Dermis microvascular lymphatic vessel endothelial cell (primary cell): ENCODE measurements at places on chromosomes 1 and 21. TPM values are rescaled to one million over a fixed set of nuclear protein-coding genes. Genes with fewer than 3 reads are reported as not detected.
A peak's percentile ranks its signal among the peaks of the same experiment; 100 is the strongest.

The SMPDL3B gene
- total RNA-seq, result 0.26 and 0.89 TPM in 2 replicates

The PLPPR5 gene
- not detected in 2 replicates for total RNA-seq

The CASQ2 gene
- total RNA-seq, result not detected in 2 replicates

GRCh38 chr1:18041685-18042355, 65.8 kb upstream of the IGSF21 start:
- DNase-seq, result no peak

The PIK3C2B gene
- 11.7 and 20.5 TPM in 2 replicates for total RNA-seq

- peak; percentile 75 for DNase-seq
Observed at GRCh38 chr1:2381741-2382620, 9.4 kb downstream of the MORN1 start.

DNA sequence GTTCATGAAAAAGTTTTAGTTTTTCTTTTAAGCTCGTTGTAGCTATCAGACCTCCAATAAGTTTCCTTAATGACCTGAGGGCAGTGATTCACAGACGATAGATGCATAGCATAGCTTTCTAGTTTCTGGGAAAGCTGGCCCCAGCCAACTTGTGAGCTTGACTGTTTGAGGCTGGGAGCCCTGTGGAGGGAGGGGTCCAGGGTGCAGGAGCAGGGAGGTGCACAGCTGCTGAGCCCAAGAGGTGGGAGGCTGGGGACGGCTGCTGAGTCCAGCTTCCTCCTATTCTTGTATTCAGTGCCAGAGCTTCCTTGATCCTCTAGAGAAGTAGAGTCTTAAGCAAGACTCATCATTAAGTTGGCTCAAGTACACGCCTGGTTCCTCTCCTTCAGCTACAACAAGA, 11.0 kb upstream of the AVPR1B start:
- no peak for DNase-seq

DNA sequence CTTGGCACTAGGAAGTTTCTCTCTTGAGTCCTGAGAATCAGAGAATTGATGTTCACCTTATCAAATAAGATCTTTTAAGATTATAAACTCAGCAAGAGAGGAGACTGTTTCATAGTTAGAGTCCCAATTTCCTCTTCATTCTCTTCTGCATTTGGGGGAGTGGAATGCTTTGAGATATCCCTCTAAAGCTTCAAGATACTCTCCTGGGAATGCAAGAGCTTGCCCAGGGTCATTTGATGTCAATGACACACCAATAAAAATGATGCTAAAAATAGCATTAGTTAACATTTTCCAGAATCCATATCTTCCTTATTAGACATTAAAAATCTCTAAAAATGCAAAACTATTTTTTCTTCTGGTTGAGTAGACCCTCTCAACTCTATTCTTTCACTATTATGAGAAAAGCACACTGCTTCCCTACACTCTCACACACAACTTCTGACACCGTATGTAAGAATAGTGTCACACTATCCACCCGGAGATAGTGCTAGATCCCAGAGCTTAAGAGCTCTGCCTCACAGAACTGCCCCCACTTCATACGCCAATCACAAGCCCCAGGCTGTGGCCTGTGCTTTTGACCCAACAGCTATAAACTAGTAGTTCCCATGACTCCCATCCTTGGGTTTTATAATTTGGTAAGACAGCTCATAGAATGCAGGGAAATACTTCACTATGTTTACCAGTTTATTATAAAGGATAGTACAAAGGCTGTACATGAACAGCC, 399.9 kb upstream of the RUNX1 start:
- no peak for DNase-seq

- DNase-seq, result no peak
Observed at GRCh38 chr1:153001382-153001781, at the start of gene SPRR3. Gene SPRR3 (plus strand): TSS chr1:153001749. CDS start chr1:153003021, 1,272 bp downstream.

GRCh38 chr1:48028218-48029069, 31.3 kb upstream of the TRABD2B start:
- DNase-seq, result no peak

- DNase-seq, result no peak
Observed at GRCh38 chr1:218182455-218182854, 102.6 kb upstream of the RRP15 start.

The AMY1C gene
- total RNA-seq, result not detected in 2 replicates

The NECTIN4 gene
- total RNA-seq, result under 0.01 and 0.26 TPM in 2 replicates

The ZFP69B gene
- 0.77 and 0.89 TPM in 2 replicates for total RNA-seq

GRCh38 chr1:26723013-26723991, 27.5 kb downstream of the ARID1A start:
- DNase-seq, result peak; percentile 99

GRCh38 chr1:31843506-31843905, 27.7 kb upstream of the SPOCD1 start:
- DNase-seq, result no peak

The TMEM269 gene
- total RNA-seq, result under 0.01 TPM in 1 of 2 replicates, not detected in the other

The TNFRSF1B gene
- total RNA-seq, result 12.4 and 14.8 TPM in 2 replicates

- no peak for DNase-seq
Observed at GRCh38 chr21:16676391-16676790, 836.5 kb upstream of the CXADR start.

GRCh38 chr1:227929751-227930472, 17.8 kb downstream of the WNT9A start:
- DNase-seq, result no peak

The SYPL2 gene
- total RNA-seq, result under 0.01 TPM in 1 of 2 replicates, not detected in the other

DNA sequence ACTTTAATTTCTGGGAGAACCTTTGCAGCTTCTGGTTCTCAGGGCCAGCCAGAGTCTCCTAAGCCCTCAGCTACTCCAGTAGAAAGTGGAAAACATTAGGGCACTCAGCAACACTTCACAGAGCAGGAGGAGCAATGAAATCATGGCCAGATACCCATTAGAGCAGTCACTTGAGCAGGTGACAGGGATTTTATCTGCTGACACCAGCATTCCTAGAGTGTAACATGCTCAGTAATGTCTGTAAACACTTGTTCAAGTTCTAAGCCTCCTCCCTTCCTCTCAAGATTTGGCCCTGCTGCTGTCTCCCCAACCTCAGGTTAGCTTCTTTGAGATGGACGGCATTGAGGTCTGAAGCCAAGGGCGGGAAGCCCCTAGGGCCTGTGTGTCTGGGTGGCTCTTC, 218.0 kb downstream of the GRIK3 start:
- DNase-seq, result no peak

- no peak for DNase-seq
Observed at GRCh38 chr1:86448670-86449069, 20.1 kb upstream of the CLCA1 start.

DNA sequence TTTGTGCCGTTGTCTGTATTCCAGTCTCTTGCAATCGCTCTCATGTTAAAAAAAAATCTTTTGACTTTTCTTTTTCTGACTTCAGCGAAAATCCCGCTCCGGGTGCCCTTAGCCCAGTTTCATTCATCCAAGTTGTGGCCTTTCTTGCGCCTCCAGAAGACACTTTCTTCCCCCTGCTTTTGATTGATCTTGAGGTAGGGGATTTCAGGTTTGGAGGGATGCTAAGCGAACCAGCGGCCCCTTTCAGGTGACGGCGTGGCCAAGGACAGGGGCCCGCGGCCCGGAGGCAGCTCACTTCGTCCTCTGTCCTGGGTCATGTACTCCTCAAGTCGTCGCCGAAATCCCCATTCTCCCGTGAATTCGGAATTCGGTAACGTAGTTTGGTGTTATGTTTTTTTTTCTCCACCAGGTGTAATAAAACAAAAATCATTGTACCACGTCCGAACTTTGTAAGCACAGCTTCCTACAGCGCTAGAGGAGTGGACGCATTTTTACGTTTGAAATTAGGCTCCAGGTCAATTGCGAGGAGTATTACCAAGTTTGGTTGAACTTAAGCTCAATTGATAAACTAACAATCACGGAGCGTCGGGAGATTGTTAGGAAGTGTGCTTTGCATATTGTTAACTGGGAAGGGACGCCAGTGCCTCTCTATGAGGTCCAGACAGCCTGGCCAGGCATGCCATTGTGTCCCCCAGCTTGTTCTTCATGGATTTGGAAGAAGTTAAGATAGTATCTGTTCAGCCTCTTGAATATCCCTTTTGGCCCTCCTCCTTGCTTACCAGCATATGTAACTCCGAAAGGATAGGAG, 1.1 kb downstream of the MRPS6 start:
- DNase-seq, result peak; percentile 17

GRCh38 chr1:158112994-158113758, 67.5 kb upstream of the CD1D start:
- DNase-seq, result peak; percentile 42

GRCh38 chr1:226781937-226782609, 43.0 kb upstream of the ITPKB start:
- DNase-seq, result no peak

DNA sequence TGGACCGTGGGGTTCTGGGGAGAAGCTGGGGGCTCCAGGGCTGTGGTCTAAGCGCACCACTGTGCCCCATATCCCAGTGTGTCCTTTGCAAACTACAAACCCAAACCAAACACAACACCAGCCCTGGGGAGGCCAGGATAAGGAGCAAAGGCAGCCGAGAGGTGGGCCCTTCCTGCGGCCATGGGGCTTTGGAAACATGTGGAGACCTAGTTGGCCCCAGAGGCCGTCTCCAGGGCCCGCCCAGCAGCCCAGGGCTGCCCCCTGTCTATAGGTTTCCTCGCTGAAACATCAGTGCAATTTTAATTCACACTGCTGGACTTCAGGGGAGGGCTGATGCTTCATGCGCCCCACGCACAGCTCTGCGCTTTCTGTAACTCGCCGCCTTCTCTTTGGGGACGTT, 61.3 kb downstream of the PRDM16 start:
- DNase-seq, result no peak

- no peak for DNase-seq
Observed at GRCh38 chr1:244063498-244063897, 12.4 kb downstream of the ZBTB18 start.

The AADACL3 gene
- total RNA-seq, result not detected in 2 replicates

The CYP4B1 gene
- total RNA-seq, result not detected in 2 replicates

- DNase-seq, result peak; percentile 17
Observed at GRCh38 chr1:36924282-36924811, 110.0 kb downstream of the GRIK3 start.

The HTR1D gene
- total RNA-seq, result 0.13 TPM in 2 replicates

- DNase-seq, result no peak
Observed at GRCh38 chr1:203911806-203912205, 50.4 kb downstream of the SNRPE start.

The SUSD4 gene
- total RNA-seq, result under 0.01 and 0.13 TPM in 2 replicates

The SFN gene
- 0.13 TPM in 1 of 2 replicates, not detected in the other for total RNA-seq

DNA sequence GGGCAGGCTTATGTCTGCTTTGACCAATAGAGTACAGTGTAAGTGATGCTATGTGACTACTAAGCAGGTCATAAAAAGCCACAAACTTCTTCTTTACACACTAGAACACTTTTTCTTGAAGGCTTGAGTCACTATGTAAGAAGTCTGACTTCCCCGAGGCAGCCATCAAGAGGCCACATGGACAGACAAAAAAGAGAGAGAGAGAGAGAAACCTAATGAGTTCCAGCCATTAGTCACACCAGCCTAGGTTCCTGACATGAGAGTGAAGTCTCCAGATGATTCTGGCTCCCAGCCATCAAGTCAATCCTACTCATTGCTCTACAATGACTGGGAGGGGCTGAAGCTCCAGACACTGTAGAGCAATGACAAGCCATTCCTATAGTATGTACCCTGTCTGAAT, 101.4 kb downstream of the LHX9 start:
- no peak for DNase-seq

The CFHR3 gene
- under 0.01 TPM in 1 of 2 replicates, not detected in the other for total RNA-seq

DNA sequence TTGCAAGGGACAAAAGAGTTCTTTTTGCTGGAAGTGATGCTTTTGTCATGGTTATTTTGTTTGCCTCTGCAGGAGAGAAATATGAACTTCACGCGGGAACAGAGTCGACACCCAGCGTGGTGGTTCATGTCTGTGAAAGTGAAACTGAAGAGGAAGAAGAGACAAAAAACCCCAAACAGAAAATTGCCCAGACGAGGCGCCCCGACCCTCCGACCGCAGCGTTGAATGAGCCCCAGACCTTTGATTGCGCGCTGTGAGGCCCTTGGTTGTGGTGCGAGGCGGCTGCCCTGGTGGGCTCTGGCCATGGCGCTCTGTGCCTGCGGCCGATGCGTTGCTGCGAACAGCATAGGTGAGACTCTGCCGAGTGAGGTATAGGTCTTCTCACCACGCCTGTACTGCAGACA, 20.9 kb upstream of the NCMAP start:
- no peak for DNase-seq

DNA sequence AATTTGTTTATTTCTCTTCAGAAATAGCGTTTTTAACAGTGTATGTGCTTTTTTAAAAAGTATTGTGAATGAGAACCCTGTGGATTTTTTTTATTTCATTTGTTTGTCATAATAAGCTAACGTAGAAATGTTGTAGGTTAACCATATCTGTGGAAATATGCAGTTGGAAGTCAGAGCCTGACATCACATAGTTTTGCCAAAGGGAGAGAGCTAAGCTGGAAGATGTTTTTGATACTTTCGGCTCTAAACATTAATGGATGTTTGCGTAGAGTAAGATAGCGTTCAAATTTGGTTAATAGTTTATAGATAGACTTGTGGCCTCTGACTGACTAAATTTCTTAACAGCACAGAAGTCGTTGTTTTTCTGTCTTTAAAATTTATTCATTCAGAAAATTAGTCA, 47.4 kb upstream of the ANGPTL1 start:
- no peak for DNase-seq

The HUNK gene
- total RNA-seq, result under 0.01 TPM in 2 replicates

- no peak for DNase-seq
Observed at GRCh38 chr1:167460836-167461235, 57.5 kb downstream of the CD247 start.

- DNase-seq, result no peak
Observed at GRCh38 chr1:14654554-14654953, 56.1 kb downstream of the KAZN start.

The NUAK2 gene
- 3.1 and 3.5 TPM in 2 replicates for total RNA-seq

The CFHR1 gene
- total RNA-seq, result not detected in 2 replicates

DNA sequence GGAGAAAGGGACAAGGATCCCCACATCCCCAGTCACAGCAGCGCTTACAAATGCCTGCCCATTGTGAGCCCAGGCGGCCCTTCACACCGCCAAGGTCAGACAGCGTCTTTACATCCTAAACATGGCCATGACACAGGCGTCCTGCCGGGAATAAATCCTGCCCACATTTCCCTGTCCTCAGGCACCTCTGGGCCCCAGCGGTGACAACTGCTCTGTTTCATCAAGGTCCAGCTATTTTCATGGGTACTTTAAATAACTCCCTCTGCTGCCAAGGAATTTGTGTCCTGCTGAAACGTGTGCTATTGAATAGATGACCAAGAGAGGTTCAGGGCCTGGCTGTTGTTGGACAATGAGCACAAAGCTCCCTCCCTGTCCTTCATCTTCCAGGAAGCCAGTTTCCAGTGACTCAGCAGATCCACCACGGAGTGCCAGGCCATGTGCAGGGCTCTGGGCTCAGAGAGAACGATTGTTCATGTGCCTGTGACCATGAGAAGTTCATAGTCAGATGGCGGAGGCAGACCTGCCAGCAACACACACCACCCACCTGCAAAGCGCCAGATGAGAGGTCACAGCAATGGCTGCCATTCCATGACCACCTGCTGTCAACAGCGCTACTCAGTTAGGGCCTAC, 195.8 kb downstream of the MATN1 start:
- DNase-seq, result peak; percentile 22

The SH2D2A gene
- 0.13 TPM in 1 of 2 replicates, not detected in the other for total RNA-seq

GRCh38 chr1:116310180-116310579, 62.9 kb upstream of the ATP1A1 start:
- no peak for DNase-seq

- no peak for DNase-seq
Observed at GRCh38 chr1:98732985-98733781, 71.7 kb downstream of the SNX7 start.
